ENCODE measurements at places on chromosomes 2 and 18. TPM values are rescaled to one million over a fixed set of nuclear protein-coding genes. Genes with fewer than 3 reads are reported as not detected.

DNA sequence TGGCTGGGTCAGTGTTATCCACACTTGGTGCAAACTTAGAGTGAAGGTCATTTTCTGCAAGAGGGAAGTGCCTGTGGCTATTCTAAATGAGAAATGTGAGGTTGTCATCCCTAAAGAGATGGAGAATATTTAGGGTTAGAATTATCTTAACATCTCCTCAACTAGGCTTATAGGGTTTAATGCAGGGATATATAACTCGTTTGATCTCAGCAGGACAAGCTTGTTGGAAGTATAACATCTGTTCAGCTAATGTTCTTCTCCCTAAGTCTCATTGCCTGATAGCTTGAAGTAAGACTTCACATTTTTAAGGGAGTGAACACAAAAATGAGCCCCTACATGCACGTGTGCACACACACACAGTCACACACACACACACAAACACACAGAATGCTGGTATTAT, 75.9 kb upstream of the NRXN1 start:
- DNase-seq = no peak

DNA sequence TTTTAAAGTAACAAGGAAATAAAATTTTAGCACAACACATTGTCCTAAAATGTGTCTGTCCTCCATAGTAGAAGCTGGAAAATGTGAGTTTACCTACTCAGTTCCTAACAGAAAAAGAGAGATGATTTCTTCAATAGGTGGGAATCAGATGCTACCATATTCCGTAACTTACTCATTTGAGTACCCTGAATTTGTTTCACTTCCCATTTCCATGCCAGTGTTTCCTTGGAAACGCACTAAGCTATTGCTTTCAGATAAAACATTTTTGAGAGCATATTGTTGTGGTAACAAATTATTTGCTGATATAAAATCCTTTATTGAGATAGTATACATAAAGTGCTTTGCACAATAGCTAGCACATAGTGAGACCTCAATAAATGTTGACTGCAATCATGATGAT, 137.5 kb upstream of the BARD1 start:
- no peak for DNase-seq

The MC2R gene
- total RNA-seq = not detected

The PIEZO2 gene
- 1.6 TPM for total RNA-seq

GRCh38 chr2:235712176-235712575, 218.3 kb downstream of the AGAP1 start:
- DNase-seq = no peak

GRCh38 chr18:12803069-12803936, 80.7 kb downstream of the PTPN2 start:
- no peak for DNase-seq

Data from K562 (cell line).